ENCODE measurements at places on chromosomes 12 and 14. TPM values are rescaled to one million over a fixed set of nuclear protein-coding genes. Genes with fewer than 3 reads are reported as not detected.

DNA sequence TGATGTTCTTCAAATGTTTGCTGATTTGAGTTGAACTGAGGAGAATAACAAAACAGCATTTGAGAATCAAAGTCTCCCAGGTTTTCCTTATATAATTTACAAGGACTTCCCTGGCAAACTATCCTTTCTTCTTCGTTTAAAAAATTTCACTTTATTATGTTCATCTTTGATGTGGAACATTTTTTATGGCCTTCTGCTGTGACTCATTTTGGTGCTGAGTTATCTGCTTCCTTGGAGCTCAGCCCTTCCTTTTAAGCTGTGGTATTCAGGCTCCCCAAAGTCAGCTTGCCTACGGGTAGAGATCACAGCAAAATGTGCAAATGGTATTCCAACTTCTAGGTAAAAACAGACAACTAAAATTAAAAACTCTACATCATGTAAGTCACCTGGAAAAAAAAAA is 1.4 kb upstream of the ANO4 start:
- DNase-seq, result peak; percentile 68

GRCh38 chr12:101634724-101635123 is 40.0 kb downstream of the MYBPC1 start:
- no peak for DNase-seq

GRCh38 chr12:102759466-102759865 is 157.6 kb downstream of the PAH start:
- DNase-seq, result no peak

DNA sequence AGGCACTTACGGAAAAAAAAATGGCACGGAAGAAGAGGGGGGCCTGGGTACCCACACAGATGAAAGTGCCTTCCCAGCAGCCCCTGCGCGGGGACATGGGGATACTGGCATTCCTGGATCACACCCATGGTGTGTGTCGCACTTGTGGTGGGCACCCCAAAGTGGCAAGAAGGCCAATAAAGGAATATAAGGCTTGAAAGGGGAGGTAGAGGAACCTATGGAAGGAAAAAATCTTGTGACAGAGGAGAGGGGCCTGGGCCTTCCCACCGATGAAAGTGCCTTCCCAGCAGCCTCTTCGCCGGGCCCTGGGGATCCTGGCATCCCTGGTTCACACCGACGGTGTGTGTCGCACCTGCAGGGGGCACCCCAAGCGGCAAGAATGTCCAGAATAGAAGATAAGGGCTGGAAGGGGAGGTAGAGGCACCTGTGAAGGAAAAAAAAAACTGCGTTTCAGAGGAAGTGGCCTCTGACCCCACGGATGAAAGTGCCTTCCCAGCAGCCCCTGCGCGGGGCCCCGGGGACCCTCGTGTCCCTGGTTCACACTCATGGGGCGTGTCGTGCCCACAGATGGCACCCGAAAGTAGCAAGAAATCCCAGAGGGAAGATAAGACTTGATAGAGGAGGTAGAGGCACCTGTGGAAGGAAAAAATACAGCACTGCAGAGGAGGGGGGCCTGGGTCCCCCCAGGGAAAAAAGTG is 284.0 kb downstream of the ALG10 start:
- DNase-seq, result no peak

- no peak for DNase-seq
Measured at GRCh38 chr12:45509187-45509586, 220.3 kb upstream of the ARID2 start.

- DNase-seq, result peak; percentile 95
Measured at GRCh38 chr14:51533160-51533559, 118.5 kb upstream of the FRMD6 start.

The C12orf54 gene
- not detected for total RNA-seq

The ARHGAP9 gene
- total RNA-seq, result 0.44 TPM

The VDR gene
- 9.3 TPM for total RNA-seq

Data from M059J (cell line).